ENCODE measurements at places on chromosomes 2 and 18.

DNA sequence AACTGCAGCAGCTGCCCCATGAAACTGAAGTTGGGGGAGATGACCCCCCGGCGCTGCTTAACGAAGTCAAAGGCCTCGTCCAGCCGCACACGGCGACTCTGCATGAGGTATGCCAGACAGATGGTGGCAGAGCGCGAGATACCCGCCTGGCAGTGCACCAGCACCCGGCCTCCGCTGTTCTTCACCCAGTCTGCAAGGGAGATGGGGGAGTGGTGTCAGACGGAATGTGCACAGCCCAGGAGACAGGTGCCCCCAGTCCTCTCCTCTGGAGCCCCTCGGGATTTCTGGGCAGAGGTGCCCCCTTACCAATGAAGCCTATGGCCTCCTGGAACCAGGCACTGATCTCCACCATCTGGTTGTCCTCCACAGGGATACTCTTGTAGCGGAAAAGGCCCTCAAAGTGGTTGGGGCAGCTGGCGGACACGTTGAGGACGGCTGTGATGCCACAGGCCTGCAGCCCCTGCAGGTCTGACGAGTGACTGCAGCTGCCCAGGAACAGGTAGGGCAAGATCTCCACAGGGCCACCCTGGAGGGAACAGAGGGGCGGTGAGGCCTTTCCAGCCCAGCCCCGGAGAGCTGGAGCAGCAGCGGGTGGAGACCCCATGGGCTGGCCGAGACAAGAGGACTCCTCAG, 1.3 kb downstream of the DUSP2 start:
- no peak for DNase-seq

DNA sequence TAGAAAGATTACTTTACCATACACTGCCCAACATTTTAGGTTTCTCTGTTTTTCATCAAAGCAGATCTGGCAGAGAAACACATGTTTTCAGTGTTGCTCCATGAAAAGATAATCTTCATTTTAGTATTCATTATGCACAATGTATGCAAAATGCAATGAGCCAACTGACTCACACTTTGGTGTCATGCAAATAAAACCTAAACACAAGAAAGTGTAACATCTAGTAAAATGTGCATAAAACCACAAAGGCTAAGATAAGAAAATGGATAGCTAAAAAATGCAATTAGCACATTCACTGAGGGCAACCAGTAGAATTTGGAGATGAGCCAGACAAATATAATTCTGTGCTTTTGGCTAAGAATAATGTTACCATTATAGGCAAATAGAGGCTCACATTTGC, 203.5 kb upstream of the UBE2E3 start:
- DNase-seq = no peak

DNA sequence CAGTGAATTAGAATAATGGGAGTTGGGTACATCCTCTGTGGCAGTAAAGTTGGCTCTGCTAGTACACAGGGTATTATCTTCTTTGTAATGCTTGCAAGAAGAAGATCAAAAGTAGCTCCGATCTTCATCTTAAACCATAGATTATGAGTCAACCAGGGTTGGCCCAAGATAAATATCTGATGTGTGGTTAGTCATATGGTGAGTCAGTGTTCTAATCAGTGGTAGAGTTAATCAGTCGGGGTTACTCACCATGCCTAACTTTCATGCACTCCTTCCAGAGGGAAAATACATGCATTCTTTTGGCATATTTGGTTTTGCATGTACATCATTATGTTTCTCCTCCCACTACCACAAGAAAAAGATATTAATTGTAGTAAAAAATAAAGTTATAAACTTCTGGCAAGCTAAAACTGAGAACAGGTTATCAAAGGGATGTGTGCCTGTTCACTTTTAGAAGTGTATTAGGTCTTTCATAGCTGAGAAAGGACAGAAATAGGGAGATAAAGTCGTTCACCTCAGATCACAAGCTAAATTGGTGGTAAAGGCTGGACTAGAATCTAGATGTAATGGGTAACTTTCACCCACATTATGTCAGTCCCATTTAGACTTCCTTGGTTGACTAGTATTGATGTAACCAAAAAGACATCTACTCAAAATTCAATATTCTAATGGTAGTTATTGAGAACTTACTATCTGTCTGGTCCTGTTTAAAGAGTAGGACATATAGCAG, 684.4 kb downstream of the IRS1 start:
- no peak for DNase-seq

DNA sequence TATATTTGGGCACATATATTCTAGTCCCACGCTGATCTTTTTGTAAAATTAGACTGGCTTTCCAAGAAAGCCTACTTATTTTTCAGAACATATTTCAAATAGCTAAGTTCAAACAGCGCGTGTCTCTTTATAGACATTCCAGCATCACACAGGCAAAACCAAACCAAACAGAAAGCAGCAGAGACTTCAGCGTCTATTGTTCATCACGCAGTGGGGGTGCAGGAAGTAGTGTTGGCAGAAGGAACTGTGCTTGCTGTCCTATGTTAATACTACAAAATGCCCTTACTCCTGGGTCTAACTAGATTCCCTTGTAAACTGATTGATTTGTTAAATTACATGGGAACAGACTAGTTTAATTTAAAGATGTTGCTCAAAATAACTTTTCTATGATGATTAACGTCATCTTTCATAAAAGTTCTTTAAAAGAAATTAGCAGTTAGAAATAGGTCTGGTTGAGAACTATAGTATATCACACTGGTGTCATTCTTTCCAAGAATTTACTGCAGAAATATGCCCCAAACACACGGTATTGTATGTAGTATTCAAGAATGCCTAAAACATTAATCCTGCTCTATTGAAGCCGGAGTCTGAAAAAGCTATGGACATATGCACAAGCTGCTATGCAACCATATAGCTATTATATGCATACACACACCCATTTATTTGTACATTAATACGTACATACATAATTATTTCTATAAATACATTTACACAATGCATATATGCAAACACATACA, 436.3 kb downstream of the CBLN2 start:
- no peak for DNase-seq

DNA sequence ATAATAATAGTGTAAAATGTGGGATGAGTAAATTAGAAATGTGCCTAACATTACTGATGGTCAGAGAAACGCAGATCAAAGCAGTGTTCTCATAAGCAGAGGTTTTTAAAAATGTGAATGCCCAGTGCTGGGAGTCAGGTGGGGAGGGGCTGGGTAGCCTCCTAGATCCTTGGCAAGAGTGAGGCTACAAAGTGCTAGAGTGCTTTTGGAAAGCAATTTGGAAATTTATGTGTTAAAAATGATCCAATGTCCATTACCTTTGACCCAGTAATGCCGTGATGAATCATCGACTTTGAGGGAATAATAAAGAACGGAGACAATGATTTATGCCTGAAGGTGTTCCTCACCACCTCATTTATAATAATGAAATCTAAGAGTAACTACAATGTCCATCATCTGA, 44.9 kb upstream of the TWIST2 start:
- DNase-seq = no peak

GRCh38 chr2:29189052-29189451, 73.8 kb downstream of the CLIP4 start:
- no peak for DNase-seq

DNA sequence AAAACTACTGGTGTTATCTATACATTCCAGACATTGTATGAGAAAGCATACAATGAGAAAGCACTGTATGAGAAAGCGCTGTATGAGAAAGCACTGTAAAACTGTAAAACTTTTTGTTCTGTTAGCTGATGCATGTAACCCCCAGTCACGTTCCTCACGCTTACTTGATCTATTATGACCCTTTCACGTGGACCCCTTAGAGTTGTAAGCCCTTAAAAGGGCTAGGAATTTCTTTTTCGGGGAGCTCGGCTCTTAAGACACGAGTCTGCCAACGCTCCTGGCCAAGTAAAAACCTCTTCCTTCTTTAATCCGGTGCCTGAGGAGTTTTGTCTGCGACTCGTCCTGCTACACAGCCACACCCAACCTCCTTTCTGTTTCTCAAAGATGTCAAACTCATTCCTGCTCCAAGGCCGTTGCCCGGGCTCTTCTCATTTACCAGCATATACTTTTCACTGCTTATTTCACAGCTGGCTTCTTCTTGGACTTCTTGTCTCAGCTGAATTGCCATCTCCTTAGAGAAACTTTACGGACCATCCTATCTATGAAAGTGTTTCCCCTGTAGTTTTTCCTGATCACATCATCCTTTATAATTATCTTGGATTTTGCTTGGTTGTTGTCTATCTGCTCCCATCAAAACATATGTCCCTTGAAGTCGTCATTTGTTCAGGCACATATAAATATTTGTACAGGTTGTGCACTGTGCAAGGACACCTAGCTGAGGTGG, 29.8 kb upstream of the YES1 start:
- DNase-seq = no peak

- no peak for DNase-seq
Measured at GRCh38 chr2:24538720-24539119, 47.7 kb downstream of the NCOA1 start.

DNA sequence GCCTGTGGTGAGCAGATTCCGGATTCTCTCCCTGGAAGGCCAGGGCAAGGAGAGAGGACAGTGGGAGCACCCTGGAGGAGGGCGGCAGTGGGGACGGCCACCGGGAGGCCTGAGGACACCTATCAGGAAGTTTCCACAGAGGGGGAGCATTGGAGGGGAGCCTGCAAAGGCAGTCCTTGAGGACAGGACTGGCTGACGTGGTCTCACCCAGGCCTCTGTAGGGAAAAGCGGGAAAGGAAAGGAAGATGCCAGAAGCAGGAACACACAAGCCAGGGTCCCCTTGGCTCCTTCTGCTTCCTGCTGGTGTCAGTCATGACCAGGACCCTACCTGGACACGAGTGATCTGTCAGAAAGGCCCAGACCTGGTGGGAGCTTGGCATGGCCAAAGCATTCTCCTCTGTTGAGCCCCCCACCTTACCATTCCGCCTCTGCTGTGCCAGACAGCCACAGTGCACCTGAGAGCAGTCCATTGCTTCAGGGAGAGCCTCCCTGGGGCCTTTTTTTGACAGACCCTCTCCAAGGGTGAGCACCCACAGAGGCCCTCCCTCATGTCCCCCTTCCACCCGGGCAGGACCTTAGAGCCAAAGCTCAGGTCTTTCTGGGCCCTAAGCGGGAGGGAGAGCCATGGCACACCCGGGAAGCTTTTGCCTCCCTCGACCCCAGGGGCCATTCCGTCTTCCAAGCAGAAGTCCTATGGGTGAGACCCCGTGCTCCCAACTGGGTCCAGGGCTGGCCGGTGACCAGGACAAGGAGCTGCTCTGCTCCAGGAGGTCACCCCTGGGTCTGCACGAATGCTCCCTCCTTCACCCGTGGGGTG, 333.1 kb downstream of the DYSF start:
- no peak for DNase-seq

DNA sequence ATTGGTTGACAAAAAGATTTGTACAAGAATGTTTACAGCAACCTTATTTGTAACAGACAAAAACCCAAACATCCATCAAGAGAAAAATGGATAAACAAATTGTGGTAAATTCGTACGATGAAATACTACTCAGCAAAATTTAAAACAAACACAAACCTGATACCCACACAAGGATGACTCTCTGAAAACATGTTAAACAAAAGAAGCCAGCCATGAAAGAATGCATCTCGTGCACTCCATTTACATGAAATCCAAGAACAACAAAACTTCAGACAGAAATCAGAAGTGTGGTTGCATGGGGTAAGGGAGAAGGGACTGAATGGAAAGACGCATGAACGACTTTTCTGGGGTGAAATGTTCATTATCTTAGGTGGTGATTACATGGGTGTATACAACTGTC, 93.4 kb downstream of the SLC25A12 start:
- no peak for DNase-seq

GRCh38 chr2:15223887-15224286, 337.2 kb downstream of the NBAS start:
- no peak for DNase-seq

DNA sequence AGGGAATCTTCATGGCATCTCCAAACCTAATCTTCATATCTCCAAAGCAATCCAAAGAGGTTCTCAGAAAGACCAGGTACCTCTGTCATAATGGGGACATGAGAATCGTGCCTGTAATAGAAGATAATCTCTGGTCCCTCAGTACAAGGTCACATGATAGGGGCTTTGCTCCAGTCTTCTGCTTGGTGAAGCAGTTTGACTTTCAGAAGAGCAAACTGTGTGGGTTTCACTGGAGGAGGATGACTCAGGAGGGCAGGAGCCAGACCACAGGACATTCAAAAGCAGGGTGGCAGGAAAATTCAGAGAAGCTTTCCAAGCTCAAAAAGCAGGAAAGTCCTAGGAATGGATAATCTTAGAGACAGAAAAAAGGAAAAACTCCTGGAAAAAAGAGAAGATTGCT, 10.6 kb upstream of the PAX3 start:
- no peak for DNase-seq

GRCh38 chr2:134657650-134658250, 61.0 kb downstream of the TMEM163 start:
- no peak for DNase-seq

DNA sequence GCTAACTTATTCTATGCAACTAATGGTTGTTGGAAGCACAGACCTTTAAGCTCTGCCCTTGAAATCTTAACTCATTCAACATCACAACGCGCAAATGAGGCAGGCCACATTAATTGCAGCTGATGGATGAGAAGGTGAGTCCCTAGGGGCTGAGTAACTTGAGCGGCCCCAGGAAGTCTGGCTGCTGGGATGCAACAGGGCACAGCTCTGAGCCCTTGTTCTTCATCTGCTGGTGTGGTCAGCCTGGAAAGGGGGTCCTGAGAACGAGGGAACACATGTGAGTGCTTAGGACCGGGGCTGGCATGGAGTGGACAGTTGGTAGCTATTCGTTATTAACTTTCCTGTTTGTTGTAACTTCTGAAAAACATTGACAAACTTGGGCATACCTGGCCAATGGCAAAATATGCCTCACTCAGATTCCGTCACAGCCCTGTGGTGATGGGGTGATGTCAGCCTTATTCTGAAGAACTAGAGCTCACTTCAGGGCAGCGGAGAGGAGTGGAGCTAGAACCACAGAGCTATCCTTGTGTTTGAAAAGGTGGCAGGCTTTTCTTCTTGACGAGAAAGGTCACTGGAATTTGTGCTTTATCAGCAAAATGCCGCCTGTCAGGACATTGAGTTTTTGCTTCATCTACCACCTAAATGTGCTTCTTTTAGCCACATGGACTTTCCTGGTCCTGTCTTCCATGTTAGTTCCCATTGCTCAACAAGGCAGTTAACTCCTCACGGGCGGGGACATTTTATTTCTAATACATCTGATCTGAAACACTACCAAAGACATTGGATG, 145.9 kb upstream of the FHL2 start:
- DNase-seq = no peak

GRCh38 chr2:133955169-133955568, 298.7 kb upstream of the MGAT5 start:
- no peak for DNase-seq

DNA sequence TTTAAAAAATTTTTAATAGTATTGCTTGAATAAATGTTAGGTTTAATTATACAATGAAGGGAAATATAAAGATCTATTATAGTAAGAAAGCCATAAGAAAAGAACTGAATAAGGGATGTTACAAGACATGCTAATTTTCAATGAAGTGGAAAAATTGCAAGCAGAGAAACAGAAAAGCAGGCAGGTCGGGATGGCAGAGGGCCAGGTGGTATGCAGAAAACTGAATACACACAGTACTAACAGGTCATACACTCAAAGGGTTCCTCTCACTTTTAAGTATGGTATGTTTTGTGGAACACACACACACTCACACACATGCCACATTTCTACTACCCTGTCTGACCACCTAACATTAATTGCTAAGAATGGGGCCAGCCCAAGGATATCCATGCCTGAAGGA, 76.7 kb upstream of the DTNA start:
- DNase-seq = no peak
